ENCODE measurements at places on chromosomes 5 and 9.

DNA sequence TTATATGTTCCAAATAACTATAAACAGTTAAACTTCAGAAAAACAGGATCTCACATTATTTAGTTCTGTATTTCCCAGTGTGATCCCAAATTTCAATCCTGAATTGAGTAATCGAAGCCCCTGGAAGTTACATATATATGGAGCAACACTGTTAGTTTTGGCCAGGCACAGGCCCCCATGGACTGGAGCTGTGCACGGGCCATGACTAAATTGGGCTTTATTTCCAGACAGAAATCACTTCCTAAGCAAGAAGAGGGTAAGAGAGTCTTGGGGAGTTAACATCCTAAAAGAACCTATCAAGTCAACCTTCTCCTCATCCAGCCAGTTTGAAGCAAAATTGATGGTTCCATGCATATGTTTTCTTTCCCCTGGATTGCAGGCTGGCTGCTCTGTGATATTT lies 393.0 kb downstream of the TMEM167A start:
- DNase-seq: no peak

DNA sequence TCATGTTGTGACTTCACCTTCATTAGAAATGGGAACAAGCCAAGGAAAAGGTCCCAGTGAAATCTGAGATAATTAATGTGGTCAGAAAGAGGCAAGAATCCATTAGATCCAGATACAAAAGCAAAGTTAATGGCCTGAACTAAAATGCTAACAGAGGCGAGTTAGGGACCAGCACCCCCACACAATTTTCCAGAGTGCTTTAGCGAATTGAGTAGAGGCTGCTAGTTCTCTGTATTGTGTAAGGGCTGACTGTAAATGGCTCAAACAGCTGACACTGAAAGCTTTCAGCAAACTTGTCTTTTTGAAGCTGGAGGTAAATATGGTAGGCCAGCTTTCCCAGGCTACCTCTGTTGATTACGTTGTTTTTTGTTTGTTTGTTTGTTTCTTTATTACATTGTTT lies 75.5 kb downstream of the CSNK1A1 start:
- DNase-seq: no peak

- peak; percentile 85 for DNase-seq
Observed at GRCh38 chr5:149466457-149466972, 84.7 kb downstream of the CSNK1A1 start.

DNA sequence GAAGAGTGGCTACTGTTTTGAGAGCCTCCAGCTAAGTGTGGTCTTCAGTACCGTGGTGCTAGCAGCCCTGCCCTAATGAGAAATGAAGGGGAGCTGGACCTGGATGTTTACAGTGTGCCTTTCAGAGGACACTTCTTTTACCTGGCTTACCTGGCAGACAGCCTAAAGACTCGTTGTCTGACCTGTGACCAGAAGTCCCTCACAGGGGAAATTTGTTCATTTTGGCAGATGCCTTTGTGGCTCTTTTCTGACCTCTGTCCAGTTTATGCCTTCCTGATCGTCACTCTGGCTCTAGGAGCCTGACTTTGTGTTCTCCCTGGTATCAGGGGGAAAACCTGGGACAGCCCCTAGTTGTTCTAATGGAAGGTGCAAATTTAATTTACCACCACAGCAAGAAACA lies 475.1 kb downstream of the DMRTA1 start:
- DNase-seq: no peak

GRCh38 chr9:84027201-84027600 lies 46.6 kb downstream of the RMI1 start:
- no peak for DNase-seq

DNA sequence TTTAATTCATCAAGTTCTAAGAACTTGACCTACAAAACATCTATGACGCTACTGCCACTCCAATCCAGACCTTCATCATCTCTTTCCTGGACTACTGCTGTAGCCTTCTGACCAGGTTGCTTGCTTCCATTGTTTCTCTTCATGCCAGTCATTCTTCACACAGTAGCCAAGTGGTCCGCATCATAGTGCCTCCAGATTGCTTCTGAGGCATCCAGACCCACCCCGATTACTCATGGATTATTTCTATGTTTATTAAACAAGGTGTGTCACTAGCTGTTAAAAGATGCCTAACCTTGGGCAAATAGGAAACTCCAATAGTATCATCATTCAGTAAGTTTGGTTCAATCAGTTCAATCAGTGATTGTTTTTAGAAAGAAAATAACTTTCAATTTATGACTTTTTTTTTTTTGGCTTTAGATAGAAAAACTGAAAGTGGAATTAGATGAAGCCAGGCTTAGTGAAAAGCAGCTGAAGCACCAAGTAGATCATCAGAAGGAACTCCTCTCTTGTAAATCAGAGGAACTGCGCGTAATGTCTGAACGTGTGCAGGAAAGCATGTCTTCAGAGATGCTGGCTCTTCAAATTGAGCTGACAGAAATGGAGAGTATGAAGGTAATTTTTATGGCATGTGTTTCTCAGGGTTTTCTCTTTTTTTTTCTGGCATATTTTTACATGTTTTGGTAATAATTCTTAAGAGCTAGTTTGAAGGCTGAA lies 9.5 kb downstream of the SPDL1 start:
- DNase-seq: no peak

DNA sequence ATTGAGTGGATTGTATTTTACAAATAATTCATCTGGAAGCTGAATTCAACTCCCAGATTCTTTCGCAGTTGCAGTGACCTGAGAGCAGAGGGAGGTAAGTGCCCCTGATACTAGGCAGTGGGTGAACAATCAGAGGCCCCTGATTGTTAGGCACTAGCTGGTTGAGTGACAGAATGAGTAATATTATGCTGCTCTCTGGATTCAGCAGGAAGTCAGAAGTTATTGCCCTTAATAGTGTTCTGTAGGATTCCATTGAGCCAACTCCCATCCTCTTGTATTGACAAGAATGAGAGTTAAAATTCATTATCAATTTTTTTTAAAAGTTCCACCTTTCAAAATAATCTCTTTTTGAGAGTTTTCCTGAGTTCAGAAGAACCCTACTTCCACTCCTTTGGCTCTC lies 301.2 kb downstream of the DTWD2 start:
- DNase-seq: no peak

- DNase-seq: no peak
Observed at GRCh38 chr5:73652391-73652790, 26.4 kb downstream of the ARHGEF28 start.

DNA sequence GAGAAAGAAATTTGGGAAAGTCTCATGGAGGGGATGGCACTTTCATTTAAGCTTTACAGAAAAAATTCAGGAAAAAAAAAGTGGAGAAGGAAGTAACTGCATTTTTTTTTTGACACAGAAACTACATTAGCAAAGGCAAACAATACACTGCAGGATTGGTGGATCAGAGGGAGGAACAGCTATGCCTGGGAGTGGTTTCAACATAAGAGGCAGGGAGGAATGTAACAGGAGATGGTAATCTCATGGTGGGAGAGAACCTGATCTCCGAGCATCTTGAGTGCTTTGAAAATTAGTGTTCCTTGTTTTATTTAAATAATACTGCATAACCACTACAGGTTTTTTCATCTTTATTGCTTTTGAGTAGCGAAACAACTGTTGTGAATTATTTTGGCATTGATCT lies 249.4 kb downstream of the FAM170A start:
- no peak for DNase-seq

DNA sequence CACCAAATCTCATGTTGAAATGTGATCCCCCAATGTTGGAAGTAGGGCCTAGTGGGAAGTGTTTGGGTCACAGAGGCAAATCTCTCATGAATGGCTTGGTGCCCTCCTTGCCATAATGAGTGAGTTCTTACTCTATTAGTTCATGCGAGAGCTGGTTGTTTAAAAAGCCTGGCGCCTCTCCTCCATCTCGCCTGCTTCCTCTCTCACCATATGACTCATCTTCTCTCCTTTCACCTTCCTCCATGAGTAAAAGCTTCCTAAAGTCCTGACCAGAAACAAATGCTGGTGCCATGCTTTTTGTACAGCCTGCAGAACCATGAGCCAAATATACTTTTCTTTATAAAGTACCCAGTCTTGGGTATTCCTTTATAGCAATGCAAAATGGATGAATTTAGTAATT lies 20.9 kb upstream of the ARHGAP26 start:
- peak; percentile 26 for DNase-seq

- no peak for DNase-seq
Observed at GRCh38 chr9:107261106-107261505, 22.0 kb upstream of the RAD23B start.

DNA sequence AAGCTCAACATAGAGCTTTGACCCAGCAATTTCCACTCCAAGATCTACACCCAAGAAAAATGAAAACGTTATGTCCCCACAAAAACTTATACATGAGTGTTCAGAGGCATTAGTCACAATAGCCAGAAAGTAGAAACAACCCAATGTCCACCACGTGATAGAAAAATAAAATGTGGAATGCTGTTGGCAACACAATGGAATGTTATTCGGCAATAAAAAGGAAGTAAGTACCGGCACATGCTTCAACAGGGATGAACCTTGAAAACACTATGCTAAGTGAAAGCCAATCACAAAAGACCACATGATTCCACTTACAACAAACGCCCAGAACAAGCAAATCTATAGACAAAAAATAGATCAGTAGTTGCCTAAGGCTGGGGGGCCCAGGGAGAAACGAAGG lies 6.0 kb downstream of the UBQLN1 start:
- DNase-seq: no peak

DNA sequence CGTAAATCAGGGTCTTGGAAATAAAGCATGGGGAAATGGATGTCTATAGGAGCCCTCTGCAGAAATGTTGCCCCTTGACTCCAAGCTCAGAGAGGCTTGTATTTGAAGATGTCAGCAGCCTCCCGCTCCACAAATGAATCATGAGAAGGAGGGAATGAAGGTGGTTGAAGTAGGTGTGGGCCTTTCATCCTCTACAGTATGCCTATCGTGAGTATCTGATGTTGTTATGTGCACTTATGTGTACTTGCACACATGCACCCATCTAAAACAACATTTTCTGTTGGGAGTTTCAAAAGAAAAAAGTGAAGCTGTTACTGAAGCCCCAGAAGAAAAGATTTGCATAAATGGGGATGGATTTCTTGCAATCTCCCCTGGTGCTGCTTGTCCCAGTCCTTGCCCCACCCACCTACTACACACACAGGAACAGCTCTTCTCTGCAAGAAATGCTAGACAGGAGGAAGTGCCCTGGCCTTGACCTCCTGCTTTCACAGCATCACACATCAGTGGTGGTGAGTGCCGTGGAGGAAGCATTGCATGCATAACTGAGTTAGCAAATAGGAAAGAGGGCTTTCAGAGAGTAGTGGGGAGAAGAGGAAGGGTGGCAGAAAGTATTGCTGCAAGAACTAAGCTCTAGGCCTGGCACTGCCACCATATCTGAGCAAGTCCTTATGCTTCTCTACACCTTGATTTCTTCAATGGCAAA lies 156.1 kb downstream of the SNX18 start:
- no peak for DNase-seq

DNA sequence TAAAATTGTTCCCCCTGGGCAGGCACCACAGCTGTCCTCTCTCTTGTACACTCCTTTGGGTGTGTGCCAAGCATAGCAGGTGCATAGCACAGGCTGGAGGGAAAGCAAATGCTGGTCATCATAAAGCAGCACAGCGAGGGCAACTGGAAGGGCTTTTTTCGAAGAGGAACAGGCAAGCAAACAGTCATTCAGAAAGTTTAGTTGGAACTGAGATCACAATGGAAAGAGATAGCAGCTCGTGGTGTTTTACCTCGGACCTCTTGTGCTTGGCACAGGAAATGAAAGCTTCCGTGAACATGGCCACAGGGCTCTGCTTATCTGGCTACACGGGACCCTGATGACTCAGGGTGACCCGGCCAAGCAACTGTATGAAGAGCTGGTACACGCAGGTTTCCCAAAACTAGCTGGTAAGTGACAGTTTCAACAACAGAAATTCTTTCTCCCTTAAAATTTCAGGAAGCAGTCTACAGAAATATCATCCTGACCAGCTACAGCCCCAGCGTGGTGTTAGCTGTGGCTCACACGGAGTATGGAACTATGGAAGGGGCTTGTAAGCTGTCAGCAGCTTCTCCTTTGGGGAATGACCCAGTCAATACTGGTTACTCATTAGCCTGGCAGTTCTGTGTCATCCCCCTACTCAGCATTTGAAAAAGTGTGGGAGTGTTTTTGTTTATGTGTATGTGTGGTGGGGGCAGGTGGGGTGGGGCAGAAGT lies 48.1 kb downstream of the POC5 start:
- DNase-seq: peak; percentile 83

DNA sequence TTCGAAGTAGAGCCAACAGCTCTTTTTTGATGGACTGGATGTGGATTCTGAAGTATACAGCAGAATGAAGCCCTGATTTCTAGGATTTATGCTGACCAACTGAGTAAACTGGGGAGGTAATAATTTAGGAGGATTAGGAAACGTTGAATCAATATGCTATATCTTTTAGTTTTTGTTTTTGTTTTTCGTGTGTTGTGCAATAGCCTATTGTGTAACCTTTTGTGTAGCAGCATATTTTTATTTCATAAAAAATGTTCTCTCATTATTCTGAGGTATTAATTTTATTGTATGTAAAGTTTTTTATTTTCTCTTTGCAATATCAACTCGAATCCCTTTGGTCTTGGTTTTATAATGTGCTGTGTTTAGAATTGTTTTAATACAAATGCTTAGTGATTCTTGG lies 902.3 kb downstream of the EFNA5 start:
- DNase-seq: no peak

DNA sequence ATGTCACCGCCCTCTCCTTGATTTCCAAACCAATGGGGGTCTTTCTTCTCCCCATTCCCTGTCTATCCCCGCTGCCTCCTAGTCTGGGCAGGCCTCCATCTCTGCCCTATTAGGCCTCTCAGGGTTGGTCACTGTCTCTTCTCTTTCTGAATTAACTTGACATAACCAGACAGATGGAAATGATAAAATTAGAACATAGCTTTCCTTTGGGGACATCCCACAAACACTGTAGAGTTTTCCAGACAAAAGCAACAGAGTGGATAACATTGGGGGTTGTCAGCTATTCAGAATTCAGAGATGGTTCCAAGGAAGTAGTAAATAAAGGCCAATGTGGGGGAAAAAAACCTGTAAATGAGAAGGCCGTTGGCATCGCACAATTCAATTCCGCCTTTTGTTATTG lies 24.7 kb downstream of the LHX6 start:
- no peak for DNase-seq

DNA sequence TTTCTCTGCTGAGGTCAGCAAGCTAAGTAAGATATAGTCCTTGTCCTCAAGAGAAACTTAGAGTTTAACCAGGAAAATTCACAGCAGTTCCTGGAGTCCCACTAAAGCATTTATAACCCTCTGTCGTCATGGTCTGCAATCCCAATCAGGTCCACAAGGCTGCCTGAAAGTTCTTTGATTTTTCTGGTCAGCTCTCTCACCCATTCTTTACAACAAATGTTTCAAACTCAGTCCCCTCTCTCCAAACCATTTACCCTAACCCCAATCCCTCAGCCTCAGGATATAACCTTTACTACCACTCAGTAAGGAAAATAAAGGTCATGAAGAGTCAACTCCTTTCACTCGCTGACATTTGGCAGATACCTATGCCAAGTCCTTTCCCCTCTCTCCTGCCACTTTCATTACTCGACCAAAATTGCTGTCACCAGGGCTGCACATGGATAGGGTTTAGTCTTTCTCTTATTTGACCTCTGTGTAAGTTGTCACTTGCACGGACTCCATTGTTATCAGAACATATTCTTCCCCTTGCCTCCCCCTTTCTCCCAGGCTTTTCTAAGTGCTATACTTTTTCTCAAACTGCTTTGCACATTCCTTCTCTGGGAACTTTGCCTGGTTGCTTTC lies 936.6 kb downstream of the NR2F1-AS1 start:
- DNase-seq: peak; percentile 5
